LNCaP clone FGC (cell line): ENCODE measurements at places on chromosomes 12 and 14.

DNA sequence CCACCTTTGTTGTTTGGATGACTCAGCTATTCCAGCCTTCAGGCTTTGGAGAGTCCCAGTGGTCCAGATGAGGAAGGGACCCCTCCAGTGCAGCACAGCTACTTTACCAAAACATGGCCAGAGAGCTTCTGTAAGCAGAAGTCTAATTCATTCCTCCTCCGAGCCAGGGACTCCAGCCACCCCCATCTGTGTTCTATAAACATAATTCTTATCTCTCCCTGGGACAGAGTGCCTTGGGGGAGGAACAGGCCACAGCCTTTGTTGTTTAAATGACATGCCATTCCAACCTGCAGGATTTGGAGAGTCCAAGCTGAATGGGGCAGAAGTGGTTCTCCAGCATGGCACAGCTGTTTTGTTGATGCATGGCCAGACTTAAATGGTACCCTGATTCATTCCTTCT, 994.0 kb downstream of the TRHDE start:
- DNase-seq, result no peak

DNA sequence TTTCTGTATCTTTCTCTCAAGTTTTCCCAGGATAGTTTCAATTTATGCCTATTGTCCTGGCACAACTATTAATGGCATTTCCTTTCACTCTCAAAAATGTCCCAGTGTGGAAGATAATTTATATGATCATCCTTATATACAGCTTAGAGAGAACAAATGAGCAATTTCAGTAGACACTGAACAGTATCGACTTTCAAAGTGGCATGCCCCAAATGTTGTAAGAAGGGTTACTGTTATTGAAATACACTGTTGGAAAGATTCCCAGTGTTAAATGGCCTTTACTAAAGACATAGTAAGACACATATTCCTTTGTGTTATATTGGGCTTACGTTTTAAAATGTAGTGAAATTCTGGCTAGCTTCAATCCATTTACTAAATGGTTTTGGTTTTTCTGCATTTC, 202.3 kb upstream of the CDKN3 start:
- no peak for DNase-seq

DNA sequence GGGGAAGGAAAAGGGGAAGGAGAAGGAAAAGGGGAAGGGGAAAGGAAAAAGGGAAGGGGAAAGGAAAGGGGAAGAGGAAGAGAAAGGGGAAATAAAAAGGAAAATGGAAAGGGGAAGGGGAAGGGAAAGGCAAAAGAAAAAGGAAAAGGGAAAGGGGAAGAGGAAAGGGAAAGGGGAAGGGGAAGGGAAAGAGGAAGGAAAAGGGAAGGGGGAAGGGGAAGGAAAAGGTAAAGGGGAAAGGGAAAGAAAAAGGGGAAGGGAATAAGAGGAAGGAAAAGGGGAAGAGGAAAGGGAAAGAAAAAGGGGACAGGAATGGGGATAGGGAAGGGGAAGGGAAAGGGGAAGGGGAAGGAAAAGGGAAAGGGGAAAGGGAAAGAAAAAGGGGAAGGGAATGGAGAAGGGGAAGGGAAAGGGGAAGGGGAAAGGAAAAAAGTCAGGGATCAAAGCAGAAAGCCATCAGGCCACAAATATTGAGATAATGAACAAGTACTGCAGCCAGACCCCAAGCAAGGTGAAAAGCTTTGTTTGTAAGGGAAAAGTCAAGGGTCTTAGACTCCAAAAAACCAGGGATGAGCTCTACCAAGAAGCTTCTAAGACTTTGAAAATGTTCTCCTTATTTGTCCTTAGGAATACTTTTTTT, 20.0 kb downstream of the DICER1 start:
- no peak for DNase-seq

GRCh38 chr12:56803750-56804149, 40.6 kb downstream of the HSD17B6 start:
- no peak for DNase-seq

DNA sequence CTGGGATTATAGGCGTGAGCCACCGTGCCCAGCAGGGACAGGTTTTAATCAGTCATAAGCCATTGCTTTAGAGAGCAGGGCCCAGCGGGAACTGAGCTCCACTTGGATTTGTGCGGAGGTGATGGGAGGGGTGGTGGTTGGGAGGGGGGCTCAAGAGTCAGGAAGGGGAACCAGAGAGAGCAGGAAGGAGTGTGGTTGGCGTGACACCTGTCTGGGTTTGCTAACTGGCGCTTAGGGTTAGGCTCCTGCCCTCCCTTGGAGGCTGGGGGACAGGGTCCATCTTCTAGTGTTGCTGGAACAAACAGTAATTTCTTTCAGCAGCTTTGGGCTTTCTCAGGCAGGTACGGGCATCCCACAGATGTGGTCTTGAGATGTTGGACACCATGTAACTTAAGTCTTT, 7.5 kb upstream of the ALDH2 start:
- DNase-seq, result no peak

DNA sequence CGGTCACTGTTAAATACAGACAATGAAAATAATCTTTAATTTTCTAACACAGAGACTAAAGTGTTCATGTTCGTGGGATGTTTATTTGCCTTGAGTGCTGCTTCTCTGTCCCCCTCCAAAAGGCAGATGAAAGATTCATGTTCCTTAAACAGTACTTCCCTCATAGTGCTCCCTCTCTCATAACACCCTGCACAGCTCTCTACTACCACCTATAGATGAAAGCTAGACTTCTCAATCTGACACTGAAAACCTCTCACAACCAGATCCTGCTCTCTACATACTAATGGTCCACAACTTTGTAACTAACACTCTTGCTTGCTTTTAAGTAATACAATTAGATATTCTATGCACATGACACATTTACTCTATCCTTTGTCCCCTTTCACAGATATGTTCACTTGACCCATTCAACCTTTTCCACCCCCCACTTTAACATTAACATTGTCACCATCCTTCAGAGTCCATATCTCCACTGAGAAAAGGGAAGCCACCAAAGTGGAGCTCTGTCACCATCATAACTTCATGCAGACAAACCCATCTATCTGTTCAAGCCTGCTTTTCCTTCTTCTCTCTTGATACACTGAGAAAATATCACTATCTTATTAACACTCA, 266.4 kb upstream of the USP15 start:
- peak; percentile 25 for DNase-seq

DNA sequence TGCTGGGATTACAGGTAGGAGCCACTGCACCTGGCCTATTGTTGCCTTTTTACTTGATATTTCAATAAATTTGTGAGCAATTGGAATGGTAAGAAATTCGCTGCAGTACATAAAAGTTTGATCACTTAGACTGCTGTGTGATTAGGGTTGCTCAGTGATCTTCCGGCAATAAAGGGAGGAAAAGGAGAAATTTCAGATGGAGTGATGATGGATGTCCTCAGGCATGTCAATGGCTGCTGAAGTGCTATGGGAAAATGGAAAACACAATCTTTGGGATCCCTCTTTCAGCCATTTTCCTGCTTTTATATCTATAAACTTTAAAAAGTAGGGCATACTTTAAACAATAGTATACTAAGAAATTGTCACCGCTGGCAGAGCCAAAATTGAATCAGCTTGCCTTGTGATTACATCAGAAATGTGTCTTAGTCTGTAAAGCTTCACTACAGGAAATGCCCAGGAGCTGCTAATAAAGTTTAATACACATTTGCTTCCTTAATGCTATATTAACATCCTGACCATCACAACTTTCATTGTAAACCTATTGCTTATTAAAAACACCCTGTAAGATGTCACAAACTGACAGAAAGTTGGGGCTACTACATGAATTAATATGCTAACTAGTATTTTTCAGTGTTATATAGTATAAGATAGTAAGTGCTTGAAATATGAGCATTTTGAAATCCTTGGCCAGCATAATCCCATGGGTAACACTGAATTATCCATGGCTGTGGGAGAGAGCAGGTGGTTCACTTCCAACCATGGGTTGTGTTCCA, 13.7 kb upstream of the FBXL14 start:
- no peak for DNase-seq

- DNase-seq, result no peak
Observed at GRCh38 chr12:115960868-115961802, 316.4 kb downstream of the MED13L start.

GRCh38 chr14:33475623-33476022, 475.3 kb downstream of the EGLN3 start:
- no peak for DNase-seq

- no peak for DNase-seq
Observed at GRCh38 chr12:12777092-12777491, 8.4 kb upstream of the APOLD1 start.

DNA sequence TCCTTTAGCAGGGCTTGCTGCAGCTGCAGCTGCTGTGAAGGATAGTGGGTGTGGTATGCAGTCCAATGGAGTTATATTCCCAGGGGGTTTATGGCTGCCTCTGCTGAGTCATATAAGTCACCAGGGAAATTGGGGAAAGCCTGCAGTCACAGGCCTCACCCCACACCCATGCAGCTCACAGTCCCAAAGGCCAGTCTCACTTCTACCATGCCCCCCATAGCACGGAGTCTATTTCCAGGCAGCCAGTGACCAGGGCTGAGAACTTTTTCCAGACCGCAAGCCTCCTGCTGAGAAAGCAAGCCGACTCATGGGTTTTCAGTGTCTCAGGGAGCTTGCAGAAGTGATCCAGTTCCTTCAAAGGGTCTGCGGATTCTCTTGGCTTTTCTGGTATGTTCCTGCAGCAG, 322.4 kb upstream of the CLEC14A start:
- no peak for DNase-seq

DNA sequence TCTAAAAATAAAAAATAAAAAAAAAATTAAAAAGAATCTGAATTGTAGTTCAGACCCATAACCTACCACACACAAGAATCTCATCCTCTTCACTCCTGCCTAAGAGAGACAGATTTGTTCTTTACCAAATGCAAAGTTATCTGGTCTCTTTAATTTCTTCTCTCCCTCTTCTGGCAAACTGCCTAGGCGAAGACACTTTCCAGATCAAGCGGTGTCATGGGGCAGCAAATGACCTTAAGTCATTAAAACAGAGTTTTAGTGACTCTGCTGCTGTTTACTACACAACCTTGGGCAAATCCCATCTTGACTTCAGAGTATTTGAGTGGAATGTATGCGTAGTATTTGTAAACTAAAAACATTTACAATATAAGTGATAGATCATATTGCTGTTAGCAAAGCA, 60.9 kb upstream of the NID2 start:
- no peak for DNase-seq

DNA sequence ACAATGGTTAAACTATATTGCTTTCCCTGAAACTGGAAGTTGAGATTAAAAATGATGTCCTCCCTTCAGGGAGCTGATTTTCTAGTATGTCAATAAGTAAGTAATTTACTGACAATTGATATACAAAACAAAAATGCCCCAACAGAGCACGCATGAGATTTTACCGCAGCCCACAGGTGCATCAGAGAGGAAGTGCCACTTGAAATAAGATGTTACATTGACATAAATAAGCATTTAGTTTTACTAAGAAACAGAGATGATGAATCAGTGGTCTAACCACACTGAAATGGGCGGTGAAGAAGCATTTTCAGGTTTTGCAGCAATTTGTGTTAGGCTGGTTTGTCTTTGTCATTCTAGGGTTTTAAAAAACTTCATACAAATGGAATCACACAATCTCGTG, 8.8 kb upstream of the CLECL1 start:
- DNase-seq, result no peak

- DNase-seq, result no peak
Observed at GRCh38 chr12:65585648-65586602, 238.4 kb upstream of the HMGA2 start.

DNA sequence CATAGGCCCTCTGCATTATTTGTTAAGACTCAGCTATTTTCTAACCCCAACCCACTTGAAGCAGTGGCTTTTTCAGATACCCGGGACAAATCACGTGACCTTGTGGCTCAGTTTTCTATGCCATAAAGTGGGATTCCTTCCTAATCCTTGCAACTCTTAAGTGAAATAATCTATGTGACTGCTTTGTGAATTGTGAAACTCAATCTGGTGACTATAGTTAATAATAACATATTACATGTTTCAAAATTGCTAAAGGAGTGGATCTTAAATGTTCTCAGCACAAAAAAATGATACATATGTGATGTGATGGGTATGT, 17.3 kb downstream of the EML1 start:
- no peak for DNase-seq

- DNase-seq, result peak; percentile 26
Observed at GRCh38 chr12:85076688-85077430, 40.7 kb downstream of the LRRIQ1 start.

GRCh38 chr12:109934026-109934425, 34.0 kb downstream of the TCHP start:
- DNase-seq, result no peak

DNA sequence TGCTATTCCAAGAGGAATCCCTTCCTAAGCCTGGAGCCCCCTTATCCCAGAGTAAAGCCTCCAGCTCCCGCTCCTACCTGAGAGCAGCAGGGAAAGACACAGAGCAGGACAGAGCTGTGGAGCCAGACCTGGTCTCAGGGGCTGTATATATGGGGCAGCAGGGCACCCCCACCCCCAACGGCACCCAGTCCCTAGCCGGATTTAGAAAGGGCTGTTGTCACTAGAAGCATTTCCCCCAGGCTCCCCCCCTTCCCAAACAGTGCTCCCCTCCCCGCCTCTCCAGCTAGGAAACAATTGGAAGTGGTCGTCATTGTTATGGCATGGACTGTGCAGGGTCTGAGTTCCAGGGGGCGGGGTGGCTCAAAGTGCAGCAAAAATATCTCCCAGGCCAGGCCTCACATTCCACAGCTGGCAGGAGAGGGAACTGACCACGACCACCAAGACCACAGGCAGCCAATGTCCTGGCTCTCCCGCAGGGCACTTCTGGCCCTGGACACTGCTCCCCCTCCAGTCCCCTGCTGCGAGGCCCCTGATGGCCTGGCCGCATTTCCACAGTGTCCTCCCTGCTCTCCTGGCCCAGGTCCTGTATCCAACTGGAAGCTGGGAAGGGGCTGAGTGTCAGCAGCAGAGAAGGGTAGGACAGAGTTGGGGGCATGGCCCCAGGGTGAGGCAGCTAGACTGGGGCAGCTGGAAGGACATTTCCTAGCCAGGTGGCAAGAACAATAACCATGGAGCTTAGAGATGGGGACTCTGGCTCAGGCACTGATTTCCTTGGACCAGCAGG, at the start of gene MYH7:
TSS of gene MYH7 (minus strand) at position 118 of the 784 bp plus-strand sequence. CDS start 1,928 bp downstream, outside the sequence.
- DNase-seq, result no peak

- DNase-seq, result peak; percentile 86
Observed at GRCh38 chr12:12819752-12820311, 6.7 kb downstream of the DDX47 start.

DNA sequence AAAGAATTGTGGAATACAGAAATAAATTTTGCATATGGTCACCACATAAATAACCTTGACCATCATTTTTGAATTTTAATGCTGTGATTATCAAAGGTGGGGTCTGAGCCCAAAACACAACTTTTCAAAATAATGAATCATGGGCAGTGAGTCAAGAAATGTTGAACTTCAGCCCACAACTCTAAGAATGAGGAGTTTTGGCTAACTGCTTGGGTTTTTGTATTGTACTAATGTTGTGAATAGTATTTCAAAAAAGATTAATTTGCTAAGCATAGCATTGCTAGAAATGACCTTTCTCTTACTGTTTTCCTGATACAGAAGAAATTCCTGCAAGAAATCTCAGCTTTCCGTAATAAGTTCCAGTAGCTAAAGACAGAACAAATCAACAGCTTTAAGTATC, 24.4 kb upstream of the YARS2 start:
- no peak for DNase-seq

- no peak for DNase-seq
Observed at GRCh38 chr14:72120315-72120714, 188.1 kb downstream of the RGS6 start.
